ENCODE measurements at places on chromosomes 6 and 20.

GRCh38 chr6:144159742-144160141, 9.4 kb downstream of the STX11 start:
- no peak for DNase-seq

DNA sequence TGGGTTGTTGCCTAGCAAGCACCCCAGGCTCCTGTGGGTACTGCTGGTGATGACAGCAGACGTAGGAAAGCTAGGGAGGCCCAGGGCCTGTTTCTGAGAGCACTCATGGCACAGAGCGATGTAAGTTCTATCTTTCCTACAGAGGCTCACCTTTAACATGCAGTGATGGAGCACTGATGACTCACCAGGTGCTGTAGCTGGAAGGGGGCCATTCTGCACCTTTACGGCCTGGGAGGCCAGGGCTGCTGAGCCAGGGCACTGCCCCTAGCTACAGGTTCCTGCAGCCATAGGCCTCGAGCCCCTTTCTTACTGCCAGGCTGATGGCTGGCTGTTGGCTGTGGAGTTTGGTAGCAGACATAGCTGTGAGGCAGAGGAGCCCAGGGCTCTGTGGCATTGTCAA, 31.1 kb upstream of the GPR6 start:
- DNase-seq = no peak

- no peak for DNase-seq
Measured at GRCh38 chr6:128335963-128336362, 184.4 kb downstream of the PTPRK start.

GRCh38 chr6:52326540-52327364, 35.2 kb upstream of the PAQR8 start:
- DNase-seq = no peak

- no peak for DNase-seq
Measured at GRCh38 chr6:139436200-139436956, 61.9 kb upstream of the CITED2 start.

- DNase-seq = no peak
Measured at GRCh38 chr6:53624502-53624901, 41.1 kb downstream of the KLHL31 start.

- no peak for DNase-seq
Measured at GRCh38 chr20:38725931-38726803, 1.9 kb downstream of the SLC32A1 start.

DNA sequence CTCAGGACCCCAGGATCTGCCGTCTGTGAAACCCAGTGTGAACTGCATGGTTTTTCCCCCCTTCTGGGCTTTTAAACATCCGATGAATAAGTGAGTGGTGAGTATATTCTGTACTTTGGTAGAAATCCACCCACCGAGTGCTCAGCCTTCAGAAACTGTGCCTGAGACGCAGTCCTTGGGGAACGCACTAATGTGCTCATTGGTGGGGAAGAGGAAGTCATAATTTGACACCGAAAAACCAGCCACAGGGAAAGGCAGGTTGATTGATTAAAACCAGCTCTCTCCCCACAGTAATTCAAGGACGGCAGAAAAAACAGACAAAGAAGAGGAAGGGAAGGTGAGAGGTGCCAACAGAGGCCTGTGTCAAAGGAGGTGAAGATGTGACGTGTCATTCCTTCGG, 21.7 kb downstream of the EDN3 start:
- no peak for DNase-seq

GRCh38 chr6:119342430-119342829, 7.1 kb downstream of the MAN1A1 start:
- DNase-seq = no peak

- DNase-seq = no peak
Measured at GRCh38 chr20:41480054-41480770, 113.6 kb upstream of the EMILIN3 start.

DNA sequence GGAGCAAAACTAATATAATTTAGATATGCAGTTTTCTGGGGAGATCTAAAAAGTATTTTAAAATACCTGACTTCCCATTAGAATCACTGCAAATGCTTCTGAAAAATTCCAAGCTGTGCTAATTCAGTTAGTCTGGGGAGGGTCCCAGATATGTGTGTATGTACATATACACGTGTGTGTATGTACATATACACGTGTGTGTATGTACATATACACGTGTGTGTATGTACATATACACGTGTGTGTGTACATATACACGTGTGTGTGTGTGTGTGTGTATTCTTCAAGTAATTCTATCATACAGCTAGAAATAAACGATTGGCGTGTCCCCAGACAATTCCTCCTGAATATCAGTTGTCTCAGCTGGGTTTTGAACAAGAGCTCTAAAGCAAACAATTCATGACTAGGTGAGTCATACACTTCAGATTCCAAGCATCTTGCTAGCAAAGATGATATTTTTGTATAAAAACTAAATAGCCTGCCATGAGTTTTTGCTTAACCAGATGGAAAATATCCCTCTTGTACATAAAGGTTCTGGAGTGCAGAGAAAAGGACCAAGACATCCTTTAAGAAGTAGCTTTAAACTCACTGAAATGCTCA, 58.2 kb downstream of the SPACA1 start:
- DNase-seq = no peak

DNA sequence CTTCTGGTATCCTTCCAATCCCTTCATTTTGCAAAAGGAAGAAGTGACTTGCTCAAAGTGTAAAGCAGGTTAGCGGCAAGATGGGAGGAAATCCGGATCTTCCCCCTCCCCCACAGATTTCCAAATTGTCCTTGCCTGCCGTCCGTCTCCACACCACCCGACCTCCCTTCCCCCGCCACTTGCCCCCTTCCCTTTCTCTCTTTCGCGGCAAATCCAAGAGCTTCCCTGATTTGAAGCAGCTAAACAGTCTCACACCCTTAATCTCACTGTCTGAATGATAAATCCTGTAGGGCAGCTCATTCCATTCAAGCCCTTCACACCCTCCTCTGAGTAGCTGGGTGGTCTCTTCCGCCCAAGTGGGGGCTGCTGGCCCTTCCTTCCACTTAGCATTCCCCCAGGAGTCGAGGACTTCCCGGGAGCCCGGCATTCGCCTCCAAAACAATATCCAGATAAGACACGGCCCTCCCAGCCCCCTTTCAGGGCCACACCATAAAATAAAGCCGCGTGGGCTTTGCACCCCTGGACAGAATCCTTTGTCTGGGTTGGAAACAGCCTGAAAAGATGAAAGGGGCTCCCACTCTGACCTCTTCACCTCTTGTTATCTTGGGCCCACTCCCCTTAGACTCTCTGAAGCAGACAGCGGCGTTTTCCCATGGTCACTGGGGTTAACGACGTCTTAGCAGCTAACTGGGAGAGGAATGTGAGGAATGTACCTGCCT, 44.0 kb upstream of the PIM1 start:
- DNase-seq = no peak

DNA sequence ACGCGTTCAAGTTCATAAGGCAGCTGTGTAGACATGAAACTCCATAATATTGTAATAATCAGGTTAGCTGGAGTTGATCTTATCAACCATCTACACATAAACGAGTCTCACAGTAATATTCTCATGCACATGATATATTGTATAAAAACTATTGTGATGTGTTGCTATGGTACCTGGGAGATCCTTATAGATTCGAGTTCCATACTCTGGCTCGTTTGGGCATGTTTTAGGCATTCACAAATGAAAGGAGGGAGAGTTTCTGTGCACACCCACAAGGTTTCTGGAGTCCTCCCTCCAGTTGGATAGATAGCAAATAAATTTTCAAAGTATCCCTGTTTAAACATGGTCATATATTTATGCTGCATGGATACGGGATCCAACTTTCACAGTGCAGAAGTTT, 567.5 kb upstream of the SLC35B3 start:
- no peak for DNase-seq

DNA sequence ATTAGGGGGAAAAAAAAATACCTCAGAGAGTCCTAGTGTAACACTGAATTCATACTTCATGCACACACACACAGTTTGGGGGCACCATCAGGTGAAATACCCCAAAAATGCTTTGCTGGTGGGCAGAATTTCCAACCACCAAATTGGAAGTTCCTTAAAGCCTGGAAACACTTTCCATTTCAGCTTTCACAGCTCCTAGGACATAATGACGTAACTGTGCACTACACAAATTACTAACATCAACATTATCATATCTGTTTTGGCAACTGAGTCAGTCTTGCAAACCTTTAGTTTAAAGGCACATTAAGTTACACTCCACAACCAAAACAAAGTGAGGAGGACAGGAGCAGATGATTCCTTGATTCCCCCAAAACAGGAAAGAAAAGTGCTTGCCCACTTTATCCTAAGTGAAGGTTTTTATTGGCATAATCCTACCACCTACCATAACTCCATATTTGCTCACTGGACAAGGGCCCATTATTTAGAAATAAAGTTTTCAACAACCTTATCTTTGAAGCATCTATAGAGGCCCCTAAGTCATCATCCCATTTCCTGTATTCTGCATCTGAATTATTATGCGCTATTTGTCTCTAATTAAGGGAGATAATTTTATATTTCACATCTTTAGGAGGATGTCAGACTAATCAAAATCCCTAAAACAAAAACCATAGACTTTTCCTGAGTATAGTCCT, 3.4 kb downstream of the MBOAT1 start:
- DNase-seq = no peak

DNA sequence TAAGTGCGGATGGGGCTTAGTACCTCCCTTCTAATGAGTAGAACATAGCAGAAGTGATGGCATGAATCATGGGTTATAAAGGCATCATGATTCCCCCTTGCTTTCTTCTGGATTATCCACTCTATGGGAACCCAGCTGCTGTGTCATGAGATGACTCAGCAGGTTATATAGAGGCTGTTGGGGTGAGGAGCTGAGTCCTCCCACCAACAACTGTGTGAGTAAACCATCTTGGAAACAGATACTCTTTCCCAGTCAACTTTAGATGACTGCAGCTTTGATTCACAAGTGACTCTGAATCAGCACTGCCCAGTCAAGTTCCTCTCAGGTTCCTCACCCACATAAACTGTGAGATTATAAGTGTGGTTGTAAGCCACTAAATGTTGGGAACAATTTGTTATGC, 46.3 kb downstream of the FAM83B start:
- DNase-seq = no peak

GRCh38 chr6:113353392-113353791, 503.8 kb upstream of the MARCKS start:
- DNase-seq = no peak

- DNase-seq = no peak
Measured at GRCh38 chr6:117960877-117961276, 53.8 kb downstream of the SLC35F1 start.

- DNase-seq = no peak
Measured at GRCh38 chr6:35942355-35942754, 21.5 kb upstream of the SRPK1 start.

DNA sequence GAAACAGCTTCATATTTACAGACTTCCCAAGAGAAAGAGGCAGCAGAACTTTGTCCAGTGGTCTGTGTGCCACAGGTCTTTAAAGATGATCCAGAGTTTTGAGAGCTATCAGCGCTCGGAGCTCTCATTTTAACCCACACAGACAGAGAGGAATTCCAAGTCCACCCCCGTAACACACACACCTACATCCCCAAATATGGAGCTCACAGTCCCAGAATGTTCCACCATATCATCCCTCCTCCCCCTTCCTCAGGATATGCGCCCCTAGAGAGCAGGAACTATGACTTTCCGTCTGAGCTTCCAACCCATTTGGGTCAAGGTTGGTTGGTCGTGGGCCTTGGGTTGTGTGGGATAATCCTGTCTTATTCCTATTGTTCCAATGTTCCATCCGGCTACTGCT, at the start of gene DEFB128:
Gene DEFB128, minus strand, starts transcription at position 101 of the 400 bp plus-strand sequence. Its CDS starts 88 bp downstream, at position 13.
- DNase-seq = no peak

DNA sequence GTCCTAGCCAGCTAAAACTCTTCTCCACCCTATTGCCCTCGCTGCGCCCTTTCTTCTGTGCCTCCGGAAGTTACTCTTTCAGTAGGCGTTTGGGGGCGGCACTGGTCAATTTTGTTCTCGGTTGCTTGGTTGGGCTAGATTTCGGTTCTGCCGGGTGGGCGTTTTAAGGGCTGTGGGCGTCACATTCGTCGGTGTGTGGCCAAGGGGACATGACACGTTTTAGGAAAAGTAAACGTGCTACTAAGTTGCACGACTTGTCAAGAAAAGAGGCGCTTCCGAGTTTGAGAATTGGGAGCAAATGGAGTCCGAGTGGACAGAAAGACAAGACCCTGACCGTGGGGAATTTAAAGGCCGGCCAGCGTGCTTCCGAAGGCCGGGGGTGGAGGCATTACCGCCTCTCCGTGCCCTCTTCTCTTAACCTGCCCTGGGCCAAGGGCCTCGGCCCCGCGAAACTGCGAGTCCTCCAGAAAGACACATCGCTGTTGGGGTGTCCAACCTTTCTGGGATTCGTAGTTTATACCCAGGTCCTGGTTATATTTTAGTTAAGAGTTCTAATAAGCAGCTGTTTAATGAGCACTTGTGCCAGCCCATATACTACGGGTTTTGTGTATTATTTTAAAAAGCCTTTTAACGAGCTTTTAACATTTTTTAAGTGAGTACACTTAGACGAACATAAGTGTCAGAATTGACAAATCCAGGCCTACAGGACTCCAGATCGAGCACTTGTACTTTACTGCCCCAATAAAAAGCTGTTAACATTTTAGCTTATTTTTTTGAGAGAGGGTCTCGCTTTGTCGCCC, 664 bp upstream of the BAG6 start:
- DNase-seq = no peak

DNA sequence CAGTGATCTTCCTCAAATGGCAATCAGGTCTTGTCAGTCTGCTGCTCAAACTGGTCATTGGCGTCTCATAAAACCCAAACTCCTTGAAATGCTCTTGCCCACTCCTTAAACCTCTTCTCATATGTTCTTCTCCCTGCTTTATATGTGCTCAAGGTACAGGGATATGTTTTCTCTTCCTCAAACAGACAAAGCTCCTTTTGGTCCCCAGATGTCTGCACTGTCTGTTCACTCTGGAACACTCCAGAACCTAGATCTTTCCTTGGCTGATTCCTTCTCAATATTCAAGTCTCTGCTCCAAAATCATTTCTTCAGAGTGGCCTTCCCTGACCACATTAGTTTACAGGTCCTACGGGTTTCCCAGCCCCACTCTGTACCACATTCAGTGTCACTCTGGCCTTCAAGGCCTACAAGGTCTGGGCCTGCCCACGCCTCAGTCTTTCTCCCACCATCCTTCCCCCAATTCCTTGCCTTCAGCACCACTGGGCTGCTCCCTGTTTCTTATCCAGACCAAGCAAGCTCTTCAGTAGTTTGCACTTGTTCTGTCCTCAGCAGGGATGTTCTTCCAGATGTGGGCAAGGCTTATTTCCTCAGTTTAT, 9.0 kb downstream of the THEMIS start:
- DNase-seq = no peak

DNA sequence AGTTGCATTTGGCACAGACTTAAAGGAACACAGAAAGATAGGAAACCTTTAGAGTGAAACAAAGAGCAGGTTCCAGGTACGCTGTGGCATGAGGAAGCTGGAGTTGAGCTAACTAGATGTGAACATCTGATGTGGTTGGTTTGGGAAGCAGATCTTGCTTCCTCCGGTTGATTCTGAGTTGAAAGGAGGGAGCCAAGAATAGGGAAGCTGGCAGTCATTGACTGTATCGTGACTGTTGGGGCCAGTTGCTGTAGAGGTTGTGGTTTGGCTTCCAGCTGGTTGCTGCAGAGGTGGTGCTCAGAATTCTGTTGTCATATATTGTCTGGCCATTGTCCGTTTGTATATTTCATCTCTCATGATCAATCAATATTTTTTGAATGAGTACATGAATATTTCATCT, 325.9 kb downstream of the PLCB1 start:
- no peak for DNase-seq
